Stimulated activated CD4-positive, alpha-beta T cell treated with anti-CD3 and anti-CD28 coated beads, Interleukin-12 subunit alpha, Interleukin-12 subunit beta, amount 100 ng/mL, for 24 hours (primary cell): ENCODE measurements at places on chromosomes 2 and 18.

- no peak for DNase-seq
Observed at GRCh38 chr2:45724335-45724734, 72.9 kb downstream of the PRKCE start.

DNA sequence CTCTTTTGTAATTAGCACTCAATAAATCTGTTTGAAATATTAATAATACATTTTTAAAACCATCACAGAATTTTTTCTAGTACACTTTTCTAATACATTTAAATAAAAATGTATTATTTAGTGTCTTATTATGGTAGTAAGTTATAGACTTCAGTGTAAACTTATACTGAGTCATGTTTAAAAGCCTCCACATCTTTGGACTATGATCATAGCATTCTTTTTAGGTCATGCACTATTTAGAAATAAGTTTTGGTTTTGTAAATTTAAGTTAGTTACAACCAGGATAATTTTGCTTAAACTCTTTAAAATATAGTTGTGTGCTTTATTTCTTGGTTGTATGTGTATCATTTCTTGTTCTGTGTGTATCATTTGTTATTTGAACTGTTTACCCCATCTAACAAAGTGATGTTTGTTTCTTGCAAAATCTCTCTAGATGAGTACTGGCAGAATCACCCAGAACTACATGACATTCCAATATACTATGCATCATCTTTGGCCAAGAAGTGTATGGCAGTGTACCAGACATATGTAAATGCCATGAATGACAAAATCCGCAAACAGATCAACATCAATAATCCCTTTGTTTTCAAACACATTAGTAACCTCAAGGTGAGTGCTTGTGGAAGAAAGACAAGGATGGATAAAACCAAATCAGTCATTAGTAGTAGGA is 16.7 kb downstream of the CPSF3 start:
- no peak for DNase-seq

GRCh38 chr2:30938196-30938595 is 130.9 kb upstream of the CAPN13 start:
- no peak for DNase-seq

DNA sequence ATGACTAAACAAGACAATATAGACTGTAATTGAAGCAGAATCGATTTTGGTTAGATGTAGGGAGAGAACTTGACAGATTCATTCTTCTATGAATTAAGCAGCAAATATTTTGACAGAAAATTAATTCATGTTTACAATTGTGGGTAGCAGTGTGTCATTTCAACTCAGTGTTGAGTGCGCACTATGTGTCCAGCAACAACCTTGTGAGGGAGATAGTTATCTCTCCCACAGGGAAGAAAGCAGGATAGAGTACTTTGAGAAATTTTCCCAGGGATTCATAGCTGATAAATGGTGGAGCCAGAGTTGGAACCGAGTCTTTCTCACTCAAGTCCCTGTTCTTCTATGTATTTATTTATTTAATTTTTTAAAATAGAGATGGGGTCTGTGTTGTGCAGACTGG is 5.2 kb downstream of the MRPL33 start:
- DNase-seq: no peak

GRCh38 chr2:143397884-143398614 is 268.8 kb downstream of the ARHGAP15 start:
- DNase-seq: no peak

- DNase-seq: no peak
Observed at GRCh38 chr2:59734743-59735142, 818.7 kb downstream of the BCL11A start.

- no peak for DNase-seq
Observed at GRCh38 chr2:87403893-87404175, 344.1 kb upstream of the PLGLB2 start.

GRCh38 chr2:149099298-149099697 is 60.8 kb downstream of the LYPD6B start:
- DNase-seq: no peak

- DNase-seq: no peak
Observed at GRCh38 chr2:168256448-168256847, 9.1 kb upstream of the STK39 start.

DNA sequence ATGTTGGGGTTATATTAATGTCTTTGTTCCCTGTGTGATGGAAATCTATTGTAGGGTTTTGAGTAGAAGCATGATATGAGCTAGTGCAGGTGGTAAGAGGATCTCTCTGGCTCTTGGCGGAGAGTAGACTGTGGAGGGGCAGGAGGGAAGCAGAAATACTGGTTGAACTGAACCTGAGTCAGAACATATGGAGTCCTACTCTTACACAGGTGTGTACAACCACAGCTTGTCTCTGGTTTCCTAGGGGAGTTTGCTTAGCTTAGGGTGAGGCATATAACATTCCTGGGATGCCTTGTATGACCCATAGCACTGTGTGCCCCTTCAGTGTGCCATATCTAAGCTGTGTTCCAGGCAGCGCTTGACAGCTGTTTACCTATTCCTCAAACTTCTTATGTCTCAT is 97.3 kb upstream of the GCFC2 start:
- no peak for DNase-seq

DNA sequence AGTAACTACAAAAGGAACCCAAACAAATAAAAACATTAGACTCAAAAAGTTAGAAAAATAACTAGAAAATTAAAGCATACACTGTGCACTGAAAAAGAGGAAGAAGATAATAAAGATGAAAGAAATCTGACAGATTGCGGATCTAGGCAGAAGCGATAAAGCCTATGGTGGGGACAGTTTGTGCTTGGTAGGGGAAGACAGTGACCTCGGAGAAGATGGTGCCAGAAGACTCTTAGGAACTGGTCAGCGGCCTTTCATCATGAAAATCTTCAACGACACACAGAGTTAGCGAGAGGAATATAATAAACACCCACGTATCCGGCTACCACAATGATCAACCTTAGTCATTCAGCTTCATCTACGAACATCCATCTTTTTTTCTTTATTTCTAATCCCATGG is 180.5 kb downstream of the HDAC4 start:
- no peak for DNase-seq

DNA sequence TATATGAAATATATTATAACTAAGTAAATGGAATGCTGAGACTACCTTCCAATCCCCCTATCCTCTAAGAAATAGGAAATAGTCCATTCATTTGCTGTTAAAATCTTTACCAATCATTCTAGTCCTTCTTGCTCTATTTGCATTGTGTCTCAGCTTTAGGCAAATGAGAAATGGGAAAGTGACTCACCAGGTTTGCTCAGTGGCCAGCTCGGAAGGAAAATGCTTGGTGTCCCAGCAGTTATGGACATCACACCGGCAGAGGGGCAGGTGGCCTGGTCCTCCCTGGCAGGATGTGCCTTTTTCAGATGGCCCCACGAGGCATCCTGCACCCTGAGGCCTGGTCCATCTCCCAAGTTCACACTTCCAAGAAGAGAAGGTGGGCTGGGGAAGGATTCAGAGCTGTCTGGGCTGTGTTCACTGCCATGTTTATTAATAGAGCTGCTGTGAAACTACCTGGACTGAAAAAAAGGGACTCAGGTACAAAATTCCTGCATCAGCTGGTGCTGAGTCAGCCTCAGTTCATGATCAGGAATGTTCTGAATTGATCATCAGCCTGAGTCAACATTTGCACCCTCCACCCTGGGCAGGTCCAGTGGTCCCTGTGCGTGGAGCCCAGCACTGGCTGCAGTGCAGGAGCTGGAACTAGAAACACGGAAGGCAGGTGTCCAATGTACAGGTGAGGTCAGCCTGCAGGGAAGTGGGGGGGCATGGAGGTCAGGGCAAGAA is 60.1 kb upstream of the ARL4C start:
- DNase-seq: no peak

DNA sequence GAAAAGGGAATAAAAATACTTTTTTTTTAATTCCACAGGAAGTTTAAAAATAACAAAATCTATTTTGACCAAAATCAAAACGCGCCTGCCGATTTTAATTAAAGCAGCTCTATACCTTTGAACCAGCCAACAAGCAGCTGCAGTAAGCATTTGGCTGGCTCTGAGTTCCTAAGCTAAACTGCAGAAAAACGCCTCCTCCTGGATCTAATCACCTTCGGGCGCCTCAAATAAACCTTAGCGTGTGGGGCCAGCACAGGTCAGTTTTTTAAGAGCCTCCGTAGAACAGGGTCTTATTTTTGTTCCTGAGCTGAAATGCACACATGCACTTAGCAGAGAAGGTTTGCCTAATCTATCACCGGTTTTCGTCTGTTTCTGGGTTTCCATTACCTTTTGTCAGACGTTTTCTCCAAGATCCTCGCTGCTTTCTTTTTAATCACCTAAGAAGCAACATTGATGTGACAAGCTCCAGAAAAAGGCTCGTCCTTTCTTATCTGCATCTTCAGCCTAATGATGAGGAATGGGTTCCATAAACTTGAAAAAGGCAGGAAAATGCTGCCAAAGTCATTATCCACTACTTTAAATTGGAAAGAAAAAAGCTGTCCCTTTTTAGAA is 64.7 kb upstream of the HNRNPA3 start:
- DNase-seq: no peak

- DNase-seq: no peak
Observed at GRCh38 chr2:241981076-241981700, 111.7 kb downstream of the RTP5 start.

GRCh38 chr2:22360735-22361374 is 1024.1 kb upstream of the KLHL29 start:
- DNase-seq: no peak

GRCh38 chr2:174629506-174629905 is 31.9 kb upstream of the WIPF1 start:
- no peak for DNase-seq

DNA sequence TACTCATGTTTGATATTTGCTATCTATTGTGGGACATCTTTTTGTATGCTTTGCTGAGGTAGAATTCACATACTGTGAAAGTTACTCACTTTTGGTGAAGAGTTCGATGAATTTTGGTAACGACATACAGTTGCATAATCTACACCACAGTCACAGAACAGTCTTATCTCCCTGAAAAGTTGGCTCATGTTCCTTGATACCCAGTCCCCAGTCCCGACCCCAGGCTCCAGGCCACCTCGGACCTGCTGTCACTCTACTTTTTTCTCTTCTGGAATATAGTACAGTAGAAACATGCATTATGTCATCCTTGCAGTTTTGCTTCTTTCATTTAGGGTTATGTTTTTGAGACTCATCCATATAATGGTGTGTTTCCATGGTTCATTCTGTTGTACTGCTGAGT is 191.7 kb downstream of the FAM210A start:
- no peak for DNase-seq

DNA sequence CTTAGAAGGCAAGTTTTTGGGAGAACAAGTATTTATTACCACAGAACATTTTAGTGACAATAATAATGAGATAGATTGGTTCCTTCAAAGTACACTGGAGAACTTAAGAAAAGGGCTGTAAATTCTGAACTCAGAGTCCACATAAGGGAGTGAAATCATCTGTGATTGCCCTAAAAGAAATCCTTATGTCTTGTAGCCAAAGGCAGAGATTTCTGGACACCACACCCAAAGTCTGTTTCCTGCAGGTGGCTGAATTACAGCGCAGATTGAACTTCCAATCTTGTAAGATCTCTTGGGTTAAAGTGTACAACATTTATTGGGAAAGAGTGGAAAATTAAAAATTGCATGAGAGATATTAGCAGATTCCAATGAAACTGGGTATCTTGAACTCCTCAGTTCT is 143.8 kb downstream of the TAF4B start:
- no peak for DNase-seq

DNA sequence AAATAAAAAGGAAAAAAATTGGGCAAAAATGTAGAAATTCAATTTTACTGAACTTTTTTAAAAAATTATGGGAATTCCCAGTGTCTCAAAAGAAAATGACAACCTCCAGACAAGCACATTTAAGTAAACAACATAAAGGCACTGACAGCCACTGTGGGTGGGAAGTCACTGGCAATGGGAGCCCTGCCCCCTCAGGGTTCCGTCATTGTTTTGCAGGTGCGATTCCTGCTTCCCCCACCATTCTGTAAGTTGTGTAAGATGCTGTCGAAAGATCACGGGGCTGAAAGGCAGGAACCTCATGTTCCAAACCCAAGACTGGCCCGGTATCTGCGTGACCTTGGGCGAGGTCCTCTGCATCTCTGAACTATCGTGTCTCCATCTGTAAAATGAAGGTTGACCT is 15.8 kb upstream of the ASPRV1 start:
- no peak for DNase-seq

GRCh38 chr2:119352357-119352756 is 14.3 kb downstream of the C2orf76 start:
- no peak for DNase-seq

- no peak for DNase-seq
Observed at GRCh38 chr2:26650713-26651469, 9.7 kb upstream of the CIB4 start.

- DNase-seq: no peak
Observed at GRCh38 chr18:28086670-28087552, 90.0 kb downstream of the CDH2 start.

DNA sequence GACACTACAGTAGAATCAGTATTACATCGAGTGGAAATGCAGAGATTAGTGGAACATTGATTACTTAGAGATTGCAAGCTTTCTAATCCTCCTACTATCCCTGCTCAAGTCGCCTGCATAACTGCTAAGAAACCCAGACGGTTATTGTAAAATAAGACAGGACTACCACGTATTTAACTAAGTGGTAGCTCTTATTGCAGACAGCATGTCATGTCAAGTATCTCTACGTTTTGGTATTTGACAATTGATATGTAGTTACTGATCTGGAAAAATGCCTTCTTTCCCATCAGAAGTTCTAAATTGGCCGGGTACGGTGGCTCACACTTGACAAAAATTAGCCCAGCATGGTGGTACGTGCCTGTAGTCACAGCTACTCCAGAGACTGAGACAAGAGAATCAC is 404.1 kb downstream of the CBLN2 start:
- no peak for DNase-seq

- no peak for DNase-seq
Observed at GRCh38 chr2:232211743-232212686, 166.5 kb upstream of the ALPP start.

GRCh38 chr2:137955536-137955935 is 8.7 kb upstream of the HNMT start:
- no peak for DNase-seq

DNA sequence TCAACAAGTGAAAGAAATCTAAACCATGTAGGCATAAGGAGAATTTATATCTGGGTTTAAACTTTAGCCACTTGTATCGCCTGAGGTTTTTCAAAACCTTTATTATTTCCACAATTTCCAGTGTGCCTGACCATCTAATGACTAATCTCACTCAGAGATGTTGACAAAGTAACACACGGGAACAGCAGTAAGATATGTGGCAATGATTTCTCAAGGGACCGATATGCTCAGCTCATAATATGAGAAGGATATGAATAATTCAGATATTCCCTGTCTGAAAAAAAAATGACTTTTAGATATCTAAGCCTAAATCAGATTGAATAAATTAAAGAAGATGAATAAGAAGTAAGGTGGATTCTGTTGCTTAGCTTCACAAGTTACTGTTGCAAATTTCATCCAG is 43.5 kb downstream of the TMEM163 start:
- no peak for DNase-seq

- no peak for DNase-seq
Observed at GRCh38 chr2:168210895-168211570, 36.4 kb downstream of the STK39 start.

GRCh38 chr2:134461511-134461910 is 207.6 kb downstream of the MGAT5 start:
- no peak for DNase-seq
